ENCODE measurements at places on chromosomes 7 and 10.
A peak's percentile ranks its signal among the peaks of the same experiment; 100 is the strongest.

- no peak for DNase-seq
These were observed 687.3 kb downstream of the DNAJB9 start for GRCh38 chr7:109256762-109257560.

DNA sequence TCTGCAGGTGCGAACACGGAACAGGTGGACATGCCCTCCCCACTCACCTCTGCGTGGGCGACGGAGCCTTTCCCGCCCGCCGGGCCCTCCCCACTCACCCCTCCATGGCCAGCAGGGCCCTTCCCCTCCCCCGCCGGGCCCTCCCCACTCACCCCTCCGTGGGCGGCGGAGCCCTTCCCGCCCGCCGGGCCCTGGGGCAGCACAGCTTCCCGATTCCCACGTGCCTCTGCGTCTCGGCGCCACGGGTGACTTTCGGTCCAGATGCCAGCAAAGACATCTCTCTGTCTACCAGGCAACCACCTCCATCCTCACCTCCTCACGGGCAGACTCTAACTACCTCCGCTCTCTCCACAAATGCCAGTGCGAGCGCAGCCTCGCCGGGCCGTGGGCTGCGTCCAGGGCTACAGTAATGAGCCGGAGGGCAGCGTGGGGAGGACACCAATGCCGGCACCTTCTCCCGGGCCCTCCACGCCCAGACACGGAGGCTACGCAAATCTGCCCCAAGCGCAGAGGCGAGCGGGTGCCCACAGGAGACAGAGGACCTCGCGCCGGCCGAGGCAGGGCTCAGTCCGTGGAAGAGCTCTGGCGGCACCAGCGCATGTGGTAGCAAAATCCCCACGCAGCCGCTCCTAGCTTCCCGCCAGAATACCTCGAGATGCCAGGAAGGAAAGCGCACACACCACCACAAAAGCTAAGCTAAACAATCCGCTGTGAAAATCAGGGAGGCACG, 21.8 kb downstream of the GPER1 start:
- no peak for DNase-seq

- DNase-seq, result peak; percentile 7
These were observed 210.4 kb downstream of the FAM107B start for GRCh38 chr10:14564268-14564744.

DNA sequence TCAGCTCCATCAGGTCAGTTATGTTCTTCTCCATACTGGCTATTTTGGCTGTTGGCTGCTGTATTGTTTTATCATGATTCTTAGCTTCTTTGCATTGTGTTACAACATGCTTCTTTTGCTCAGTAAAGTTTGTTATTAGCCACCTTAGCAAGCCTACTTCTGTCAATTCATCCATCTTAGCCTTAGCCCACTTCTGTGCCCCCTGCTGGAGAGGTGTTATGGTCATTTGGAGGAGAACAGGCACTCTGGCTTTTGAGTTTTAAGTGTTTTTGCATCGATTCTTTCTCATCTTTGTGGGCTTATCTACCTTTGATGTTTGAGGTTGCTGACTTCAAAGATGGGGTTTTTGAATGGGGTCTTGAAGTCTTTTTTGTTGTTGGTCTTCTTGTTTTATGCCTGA, 204.6 kb upstream of the FOXP2 start:
- no peak for DNase-seq

DNA sequence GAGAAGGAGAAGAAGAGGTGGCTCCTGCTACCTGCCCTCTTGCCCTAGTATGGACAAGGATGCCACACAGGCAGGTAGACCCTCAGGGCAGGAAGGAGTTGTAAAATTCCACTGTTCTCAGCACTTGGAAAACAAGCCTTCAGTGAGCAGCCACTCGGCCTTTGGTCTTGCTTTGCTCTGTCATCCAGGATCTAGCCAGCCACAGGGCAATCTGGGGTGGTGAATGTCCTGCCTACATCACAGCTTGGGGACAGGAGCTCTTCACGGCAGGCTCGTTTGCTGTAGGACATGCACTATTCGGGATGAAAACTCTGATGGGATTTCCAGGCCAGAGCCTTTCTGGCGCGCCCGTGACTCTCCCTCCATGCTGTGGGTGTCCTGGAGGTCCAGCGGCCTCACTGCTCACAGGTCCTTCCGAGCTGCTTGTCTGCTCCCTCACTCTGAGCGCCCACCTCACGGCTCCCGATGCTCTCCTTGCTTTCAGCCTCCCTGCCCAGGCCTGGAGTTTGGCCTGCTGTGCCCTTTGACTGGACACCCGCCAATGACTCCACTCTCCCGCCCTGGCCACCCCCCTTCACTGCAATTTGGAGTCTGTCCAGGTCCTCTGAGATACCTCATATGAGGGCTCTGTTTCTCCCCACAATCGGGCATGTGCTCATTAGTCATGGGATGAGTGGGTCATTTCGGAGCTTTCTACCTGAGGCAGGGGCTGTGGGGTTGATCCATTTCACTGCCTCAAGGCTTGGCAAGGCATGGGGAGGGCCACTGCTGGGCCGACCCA, 227.2 kb upstream of the GRB10 start:
- no peak for DNase-seq

- no peak for DNase-seq
These were observed 88.5 kb upstream of the TCERG1L start for GRCh38 chr10:131399981-131400380.

DNA sequence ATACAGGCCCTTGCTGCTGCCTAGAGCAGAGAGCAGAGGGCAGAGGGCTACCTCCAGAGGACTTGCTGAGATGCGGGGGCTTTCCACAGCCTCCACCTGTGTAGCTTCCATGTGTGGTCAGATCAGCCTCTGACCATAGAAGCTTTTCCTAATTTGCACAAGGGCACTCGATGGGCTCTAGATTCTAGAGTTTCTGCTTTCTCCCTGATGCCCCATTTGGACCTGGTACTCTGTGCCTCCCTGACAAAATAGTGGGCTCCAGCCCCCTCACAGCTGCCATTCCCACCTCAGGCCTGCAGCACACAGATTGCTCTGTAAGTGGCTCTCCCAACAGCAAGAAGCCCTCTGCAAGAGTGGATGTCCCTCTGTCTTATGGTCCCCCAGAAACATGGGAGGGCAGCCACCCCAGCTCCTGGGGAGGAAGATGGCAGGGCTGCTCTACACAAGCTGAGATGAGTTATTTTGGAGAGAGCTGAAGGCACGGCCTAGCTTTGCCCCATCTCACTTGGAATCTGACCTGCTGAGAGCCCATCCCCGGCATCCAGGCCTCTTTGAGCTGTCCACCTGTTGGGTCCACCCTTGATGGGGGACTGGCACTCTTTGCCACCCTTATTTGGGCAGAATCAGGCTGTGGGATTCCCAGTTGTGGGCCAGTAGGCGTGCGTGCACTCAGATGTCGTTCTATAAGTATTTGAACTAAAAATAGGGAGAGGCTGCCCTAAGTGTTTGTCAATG, 16.7 kb downstream of the TMEM273 start:
- DNase-seq, result no peak

DNA sequence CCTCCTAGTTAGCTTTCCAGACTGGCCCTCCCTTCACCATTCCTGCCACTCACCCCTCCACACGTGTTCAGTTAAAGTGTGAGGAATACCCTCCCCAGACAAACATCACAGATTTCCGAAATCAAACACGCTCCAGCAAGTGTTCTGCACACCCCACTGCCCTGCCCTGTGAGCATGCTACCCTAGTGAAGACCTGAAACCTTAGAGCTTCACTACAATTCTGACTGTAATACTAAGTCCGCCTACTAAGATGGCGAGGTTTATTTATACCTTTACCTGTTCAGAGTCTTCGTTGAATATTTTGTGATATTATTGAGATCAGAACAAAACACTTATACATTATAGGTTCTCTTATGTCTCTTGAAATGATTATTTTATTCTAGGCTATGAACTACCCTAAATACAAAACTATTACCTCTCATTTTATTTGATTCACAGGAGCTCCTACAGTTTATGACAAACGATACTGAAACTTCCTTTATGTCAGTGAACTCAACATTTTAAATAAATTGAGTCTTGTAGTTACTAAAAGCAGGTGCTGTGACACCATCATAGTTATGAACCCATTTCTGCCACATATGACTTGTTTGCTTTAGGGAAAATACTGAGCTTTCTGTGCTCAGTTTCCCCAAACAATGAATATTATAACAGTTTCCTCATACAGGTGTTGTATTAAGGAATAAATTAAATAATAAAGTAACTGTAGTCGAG, 8.6 kb downstream of the SCIN start:
- no peak for DNase-seq

DNA sequence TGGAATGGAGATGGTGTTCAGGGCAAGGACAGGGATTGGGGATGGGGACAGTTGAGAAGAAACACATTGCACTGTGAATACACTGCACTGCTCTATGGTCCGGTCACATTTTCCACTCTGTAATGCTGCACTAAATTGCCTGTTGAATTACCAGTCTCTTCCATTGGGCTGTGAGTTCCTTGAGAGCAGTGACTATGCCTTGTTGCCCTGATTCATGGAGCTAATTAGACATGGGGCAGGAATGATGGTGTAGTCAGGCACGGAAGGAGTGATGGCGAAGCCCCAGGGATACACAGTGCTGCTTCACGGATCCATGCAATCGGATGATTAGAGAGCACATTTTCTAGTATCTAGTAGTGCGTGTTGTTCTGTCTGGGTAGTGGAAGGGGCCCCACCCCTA, 25.4 kb upstream of the GPAM start:
- DNase-seq, result no peak

GRCh38 chr7:141737118-141737835, 881 bp upstream of the SSBP1 start:
- DNase-seq, result peak; percentile 40

DNA sequence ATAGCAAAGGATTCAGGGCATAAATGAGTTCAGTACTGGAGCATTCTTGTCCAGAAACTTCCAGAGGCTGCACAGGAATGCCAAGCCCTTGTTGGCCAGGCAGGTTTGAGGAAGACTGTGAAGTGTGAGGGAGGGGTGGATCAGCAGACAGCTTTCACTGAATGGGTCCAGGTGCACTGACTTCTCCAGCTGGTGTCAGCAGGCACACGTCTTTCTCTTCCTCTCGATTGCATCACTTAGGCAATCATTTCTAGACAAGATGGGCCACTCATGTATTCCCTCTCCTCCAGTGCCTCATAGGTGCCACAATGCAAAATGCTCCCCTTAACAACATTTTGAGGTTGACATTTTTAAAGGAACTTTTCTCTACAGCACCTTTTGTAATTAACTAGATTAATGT, 15.6 kb upstream of the PLEKHS1 start:
- DNase-seq, result no peak

- no peak for DNase-seq
These were observed 32.3 kb downstream of the RASGEF1A start for GRCh38 chr10:43234471-43235041.

- peak; percentile 71 for DNase-seq
These were observed 8.0 kb downstream of the RSU1 start for GRCh38 chr10:16809074-16809718.

DNA sequence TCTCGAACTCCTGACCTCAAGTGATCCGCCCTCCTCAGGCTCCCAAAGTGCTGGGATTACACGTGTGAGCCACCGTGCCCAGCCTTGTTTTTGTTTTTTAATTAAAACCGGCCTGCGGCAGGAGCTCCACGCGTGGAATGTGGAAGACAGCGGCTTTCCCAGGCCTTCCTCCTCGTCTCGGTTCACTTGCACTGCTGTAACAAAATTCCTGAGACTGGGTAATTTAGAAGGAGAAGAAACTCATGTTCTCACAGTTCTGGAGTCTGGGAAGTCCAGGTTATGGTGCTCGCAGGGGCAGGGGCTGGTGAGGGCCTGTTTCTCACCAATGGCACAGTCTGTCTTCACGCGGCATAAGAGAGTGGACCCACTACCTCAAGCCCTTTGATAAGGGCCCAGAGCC, 14.4 kb upstream of the CRYGN start:
- no peak for DNase-seq

DNA sequence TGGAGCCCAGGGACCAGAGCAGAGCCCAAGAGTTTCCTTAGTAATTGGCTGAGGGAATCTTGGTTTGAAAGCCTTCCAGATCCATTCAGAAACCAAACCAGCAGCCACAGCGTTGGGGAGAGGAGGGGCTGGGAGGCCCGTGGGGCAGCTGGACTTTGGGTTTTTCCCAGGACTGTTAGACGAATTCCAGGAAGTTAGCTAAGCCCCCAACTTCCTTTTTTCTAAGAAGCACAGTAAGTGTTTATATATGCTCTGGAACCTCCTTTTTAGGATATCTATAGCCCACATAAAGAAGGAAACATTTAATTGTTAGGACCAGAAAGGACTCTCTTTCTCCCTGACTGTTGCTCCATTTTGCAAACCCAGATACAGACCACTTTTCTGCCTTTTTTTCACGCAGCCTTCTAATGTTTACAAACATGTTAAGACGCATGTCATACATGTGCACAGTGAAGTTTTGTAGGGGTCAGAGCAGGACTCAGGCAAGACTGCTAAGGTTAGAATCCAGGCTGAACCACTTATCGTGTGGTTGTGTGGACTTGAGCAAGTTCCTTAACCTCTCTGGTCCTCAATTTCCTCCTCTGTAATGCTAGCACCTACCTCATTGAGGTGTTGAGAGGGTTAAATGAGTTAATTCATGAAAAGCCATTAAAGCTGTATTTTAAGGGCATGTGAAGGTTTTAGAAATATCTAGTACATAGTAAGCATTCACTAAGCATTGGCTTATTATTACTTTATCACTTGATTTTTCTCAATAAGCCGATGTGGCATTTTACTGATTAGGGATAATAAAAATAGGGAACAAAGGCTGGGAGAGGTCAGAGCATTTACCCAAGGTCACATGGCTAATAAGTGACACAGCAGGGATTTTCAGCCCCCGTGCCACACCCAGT, 42.4 kb downstream of the TBATA start:
- DNase-seq, result peak; percentile 68

- peak; percentile 85 for DNase-seq
These were observed 21.4 kb downstream of the CREB5 start for GRCh38 chr7:28433699-28434219.

- DNase-seq, result no peak
These were observed 688.0 kb upstream of the ZWINT start for GRCh38 chr10:57049096-57049495.

DNA sequence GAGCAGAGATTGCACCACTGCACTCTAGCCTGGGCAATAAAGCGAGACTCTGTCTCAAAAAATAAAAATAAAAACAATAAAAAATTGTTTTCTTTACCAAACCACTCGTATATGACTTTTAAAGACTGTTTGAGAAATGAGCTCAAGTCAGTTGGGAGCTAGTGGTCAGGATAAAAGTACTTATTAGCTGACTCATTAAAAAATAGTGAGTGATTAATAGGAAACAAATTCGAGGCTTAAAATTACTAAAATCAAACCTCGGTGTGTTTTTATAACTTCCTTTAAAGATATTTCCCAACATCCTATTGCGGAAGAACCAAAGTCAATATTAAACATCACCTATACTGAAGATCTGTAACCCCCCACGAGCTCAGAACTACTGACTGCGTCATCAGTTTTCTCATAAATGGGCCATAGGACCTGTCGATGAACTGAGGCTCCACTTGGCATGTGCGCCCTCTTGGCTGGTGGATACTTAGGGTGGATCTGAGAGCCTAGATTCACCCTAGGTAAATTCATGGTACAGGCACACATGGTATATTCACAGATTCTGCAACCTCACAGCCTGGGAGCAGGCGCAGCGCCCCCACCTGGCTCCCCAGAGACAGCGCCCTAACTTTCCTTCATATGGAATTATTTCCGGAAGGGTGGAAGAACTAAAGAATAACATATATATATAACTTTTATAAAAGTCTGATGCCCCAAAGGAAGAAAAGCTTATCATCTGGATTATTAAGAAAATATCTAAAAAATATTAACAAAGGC, 9.2 kb downstream of the MKI67 start:
- no peak for DNase-seq
